ENCODE measurements at places on chromosomes 1 and 21.

DNA sequence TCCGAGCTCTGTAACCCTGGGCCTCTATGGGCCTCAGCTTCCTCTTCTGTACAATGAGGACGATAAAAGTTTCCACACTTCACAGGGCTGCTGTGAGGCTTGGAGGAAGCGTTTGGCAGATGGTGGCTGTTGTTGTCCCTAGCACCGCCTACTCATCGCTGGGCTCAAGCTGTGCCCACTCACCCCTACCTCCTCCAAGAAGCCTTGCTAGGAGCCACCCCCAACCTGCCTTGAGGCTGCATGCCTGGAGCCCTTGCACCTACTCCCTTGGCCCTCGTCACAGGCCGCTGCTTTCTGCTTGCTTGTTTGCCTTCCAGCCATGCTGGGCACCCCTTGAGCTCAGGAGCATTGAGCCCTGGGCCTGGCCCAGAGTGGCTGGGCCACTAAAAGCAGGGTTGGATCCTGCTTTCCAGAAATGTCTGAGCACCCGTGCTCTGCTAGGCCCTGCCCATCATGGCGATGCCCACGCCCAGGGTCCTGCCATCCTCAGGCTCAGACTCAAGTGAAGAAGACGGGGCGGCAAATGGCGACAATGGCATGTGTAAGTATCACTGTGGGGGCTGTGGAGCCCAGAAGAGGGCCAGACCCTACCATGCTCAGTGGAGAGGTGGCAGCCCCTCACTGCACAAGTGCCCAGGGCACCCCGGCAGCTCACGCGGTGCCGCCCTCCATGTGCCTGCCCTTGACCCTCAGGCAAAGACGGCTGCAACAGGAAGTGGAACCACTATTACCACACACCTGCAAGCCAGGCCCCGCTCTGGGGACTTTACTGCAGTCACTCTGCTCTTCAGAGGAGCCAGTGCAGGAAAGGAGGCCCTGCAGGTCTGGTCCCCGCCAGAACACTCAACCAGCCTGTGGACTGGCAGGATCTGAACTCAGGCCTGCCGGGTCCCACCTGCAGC is 9.5 kb downstream of the SH3BGRL3 start:
- peak; percentile 82 for DNase-seq

DNA sequence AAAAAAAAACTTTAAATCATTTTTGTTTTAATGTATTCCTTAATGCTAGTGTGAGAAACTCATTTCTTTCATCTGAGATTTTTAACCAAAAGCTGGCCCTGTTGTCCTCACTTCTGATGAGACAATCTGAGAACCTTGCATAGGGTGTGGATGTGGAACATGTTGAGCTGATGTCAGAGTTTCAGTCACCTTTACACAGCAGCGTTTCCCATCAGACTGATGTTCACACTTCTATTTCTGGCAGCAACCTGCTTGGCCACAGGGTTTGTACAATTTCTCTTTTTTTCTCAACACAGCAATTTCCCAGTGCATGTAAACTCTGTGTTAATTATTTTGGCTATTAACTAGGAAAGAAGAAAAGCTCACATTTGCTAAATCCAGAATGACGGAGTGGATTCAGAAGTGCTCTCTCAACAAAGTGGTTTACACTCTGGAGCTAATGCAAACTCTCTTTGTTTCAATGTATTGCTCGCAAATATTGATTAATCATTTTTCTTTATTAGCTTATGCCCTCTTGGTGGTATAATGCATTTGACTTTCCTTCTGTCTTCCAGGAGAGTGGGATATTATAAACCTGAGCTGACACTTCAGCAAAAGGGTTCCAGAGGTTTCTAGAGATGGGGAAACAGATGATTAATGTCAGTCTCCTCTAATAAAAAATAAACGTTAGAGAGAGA is 70.5 kb upstream of the HSPA13 start:
- DNase-seq = no peak

DNA sequence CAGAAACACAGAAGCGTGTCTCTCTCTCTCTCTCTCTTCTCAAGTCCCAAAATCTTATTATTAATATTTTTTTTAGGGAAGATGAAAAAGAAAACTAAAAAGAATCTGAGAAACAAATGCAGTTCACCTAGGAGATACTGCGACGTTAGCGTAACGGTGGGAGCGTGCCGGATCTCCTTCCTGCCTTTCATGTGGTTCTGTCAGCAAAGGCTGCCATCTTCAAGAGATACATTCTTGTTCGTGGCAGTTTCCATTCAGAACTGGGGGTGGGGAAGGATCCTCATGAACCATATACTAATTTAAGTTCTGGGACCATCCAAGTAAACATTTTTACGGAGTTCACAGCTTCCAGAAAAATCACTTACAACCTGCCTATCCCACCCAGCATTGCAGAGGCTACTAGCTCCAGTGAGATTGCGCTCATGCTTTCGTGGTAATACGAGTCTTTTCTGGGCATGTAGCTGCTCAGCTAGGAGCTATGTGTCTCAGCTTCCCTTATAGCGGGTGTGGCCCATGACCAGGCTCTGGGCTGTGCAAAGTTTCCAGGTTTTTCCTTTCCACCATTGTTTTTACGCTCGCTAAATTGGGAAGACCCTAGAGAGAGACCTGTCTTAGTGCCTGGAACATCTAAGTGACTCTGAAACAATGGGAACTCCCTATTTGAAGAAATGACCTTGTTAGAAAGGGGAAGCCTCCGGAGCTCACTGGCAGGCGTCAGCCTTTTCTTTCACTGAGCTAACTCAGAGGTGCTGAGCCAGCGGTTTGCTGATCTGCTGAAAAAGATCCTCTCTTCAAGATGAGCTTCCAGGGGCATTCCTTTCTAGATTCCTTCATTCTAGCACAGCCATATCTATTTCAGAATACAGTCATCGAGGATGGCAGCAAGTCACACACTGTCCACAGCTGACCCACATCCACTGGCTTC is 17.3 kb downstream of the SLAMF1 start:
- peak; percentile 77 for DNase-seq

DNA sequence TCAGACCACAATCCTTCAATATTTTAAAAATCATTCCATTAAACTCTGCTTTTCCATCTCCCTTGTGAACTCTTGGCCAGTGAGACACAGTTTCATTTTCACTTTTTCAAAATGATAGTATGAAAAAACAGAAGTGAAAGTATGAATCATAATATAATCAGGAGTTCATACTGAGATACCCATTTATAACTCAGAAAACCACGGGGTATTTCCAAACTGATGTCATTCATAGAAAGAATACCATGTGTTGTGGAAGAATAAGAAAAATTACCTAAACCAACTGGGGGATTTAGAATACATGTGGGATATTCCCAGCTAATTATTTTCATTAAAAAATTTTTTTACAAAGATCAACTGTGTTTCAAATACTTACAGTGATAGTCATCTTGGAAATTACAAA is 149.9 kb downstream of the MRPL39 start:
- no peak for DNase-seq

GRCh38 chr1:231767471-231767870 is 140.9 kb downstream of the DISC1 start:
- no peak for DNase-seq

- DNase-seq = no peak
Observed at GRCh38 chr1:119664067-119664466, 16.0 kb upstream of the ZNF697 start.

DNA sequence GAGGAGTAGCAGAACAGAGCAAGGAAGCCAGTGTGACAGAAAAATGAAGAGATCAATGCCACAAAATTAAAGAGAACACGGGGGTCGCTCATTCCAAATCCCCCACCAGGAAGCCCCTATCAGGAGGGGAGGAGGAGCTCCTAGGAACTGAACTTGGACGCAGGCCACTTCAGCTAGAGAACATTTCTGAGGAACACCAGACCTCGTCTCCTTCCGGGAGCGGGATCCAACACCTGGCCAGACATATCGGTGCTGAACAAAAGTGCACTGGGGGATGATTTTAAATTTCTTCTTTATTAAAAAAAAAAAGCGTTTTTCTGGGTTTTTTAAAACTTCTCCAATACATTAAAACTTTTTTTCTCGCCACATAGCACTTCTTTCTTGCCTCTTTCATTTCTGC is 40.8 kb downstream of the OLFML2B start:
- no peak for DNase-seq

DNA sequence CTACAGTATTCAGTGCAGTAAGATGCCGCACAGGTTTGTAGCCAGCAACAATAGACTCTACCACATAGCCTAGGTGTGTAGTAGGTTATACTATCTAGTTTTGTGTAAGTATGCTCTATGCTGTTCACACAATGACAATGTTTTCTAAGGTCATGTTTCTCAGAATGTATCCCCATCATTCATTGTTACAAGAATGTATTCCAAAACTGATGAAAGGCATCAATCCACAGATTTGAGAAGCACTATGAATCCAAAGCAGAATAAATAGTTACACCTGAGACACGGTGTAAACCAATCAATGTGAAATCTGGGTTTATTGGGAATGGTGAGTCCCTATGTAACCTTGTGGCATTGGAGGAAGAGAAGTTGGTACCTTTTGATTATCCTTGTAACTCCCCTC is 54.5 kb upstream of the MARK1 start:
- DNase-seq = no peak

DNA sequence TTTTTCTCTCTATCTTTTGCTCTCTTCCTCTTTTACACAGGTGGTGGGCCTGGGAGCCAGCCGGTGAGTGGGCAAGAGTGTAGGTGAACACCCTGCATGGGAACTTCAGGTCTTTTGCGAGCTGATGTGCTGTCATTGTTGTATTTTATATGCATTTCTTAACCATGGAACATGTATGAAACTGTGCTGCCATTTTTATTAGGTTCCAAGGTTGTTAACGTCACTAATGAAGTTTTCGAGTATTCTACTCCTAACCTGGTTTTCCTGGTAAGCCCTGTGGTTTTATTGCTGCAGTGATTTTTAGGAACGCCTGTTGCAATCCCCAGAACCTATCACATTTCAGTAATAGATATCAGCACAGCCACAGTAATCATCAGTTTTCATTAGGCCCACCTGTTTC is 14.8 kb upstream of the NID1 start:
- no peak for DNase-seq

DNA sequence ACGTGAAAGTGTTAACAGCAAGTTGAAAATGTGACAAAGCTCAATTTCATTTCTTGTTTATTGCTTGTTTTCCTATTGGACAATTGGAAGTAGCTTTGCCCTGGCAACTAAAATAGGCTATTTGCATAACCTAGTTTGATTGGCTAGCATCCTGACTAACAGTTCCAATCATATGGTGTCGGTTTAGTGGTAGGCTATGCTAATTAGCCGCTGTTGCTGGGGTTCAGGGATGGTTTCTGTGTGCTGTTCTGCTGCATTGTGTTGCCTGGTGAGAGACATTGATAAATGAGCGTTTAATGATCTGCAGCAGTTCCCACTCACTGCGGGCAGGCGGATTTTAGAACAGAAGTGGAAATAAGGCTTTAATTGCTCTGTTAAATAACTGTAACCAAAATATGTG is 68.5 kb downstream of the DYRK1A start:
- peak; percentile 67 for DNase-seq

DNA sequence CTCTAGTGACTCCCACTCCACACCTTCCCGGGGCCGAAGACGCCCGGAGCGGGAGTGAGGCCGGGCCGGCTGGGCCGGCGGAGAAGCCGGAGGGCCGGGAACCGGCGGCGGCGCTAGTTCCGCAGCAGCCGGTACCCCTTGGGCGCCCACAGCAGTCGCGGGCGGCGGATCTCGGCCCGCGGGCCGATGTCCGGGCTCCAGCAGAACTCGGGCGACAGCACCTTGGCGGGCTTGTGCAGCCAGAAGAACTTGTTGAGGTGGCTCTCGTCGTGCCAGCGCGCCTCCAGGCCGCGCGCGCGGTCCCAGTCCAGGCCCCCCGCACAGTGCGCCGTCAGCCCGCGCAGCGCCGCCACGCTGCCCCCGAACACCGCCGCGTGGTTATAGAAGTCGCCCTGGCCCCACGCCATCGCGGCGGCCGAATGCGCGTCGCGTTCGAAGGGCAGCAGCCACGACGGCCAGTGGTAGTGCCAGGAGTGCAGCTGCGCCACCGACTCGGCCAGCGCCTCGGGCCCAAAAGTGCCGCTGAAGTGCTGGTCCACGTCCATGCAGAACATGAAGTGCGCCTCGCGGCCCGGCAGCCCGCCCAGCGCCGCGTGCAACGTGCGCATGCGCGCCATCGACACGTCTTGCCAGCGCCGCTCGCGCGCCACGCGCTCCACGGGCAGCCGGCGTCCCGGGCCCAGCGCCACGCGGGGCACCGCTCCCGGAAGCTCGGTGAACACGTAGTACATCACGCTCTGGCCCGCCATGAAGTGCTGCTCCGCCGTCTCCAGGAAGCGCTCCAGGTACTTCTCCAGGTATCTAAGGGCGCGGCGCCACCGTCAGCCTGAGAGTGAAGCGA is 14.0 kb downstream of the A3GALT2 start:
- no peak for DNase-seq

DNA sequence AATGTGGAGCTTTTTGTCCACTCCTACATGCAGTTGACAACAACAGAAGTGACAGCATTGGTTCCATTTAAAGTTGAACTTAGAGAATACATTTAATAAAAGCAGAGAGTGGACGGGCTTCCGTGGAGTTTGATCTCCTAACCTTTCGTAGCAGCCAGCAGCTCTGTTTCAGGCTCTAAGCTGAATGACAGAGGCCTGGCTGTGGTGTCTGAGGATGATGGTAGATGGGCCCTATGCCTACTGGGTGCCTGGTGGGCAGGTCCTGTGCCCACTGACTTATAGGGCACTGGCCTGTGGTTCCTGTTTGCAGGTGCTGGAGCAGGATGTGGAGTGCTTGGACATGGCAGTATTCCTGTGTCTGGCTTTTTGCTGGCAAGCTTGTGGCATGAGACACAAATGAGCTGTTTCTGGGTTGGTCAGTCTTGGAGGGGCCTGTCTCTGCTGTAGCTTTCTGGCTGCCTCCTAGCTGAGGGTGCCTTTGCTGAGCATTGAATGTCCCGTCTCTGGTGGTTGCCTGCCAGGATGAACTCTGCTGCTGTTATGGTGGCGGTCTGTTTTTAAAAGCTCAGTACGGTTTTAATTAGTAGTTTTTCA is 54.6 kb downstream of the PRDM2 start:
- DNase-seq = no peak

DNA sequence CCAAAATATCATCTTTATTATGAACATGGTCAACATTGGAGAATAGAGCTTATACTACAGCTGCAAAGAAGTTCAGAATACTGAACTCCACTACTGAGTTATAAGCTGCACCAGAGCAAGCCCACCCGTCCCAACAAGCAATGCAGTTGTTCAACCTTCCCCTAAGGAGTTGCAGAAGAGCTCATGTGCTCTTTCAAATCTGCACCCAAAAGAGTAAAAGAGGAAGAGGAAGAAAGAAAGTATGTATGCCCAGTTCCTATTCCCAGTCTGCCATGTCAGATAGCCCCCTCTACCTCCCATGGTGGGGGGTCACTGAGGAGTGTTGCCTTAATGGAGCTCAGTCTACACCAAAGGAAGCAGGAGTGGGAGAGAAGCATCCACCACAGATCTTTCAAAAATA is 6.9 kb downstream of the C1orf162 start:
- DNase-seq = no peak

- no peak for DNase-seq
Observed at GRCh38 chr1:2788506-2789163, 12.9 kb downstream of the TTC34 start.

- DNase-seq = no peak
Observed at GRCh38 chr1:193325042-193325441, 138.6 kb upstream of the B3GALT2 start.

DNA sequence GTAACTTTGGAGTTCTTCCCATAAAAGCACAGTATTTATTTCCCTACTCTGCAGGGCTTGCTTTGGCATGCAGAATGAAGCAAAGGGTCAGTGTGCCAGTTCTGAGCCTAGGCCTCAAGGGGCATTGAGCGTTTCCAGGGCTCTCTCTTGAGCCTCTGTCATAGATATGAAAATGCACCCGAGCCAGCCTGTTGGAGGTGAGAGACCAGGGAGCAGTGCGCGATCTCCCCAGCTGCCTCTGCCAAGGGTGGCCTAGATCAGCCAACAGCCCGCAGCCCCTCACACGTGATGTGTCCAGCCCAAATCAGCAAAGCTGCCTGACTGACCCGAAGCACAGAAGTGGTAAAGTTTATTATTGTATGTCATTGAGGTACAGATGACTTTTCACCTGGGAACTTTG is 63.7 kb downstream of the TENT5C start:
- no peak for DNase-seq
